HEK293T (cell line): ENCODE measurements at places on chromosomes 11 and 22.

- peak; percentile 50 for DNase-seq
Measured at GRCh38 chr11:36564376-36565030, 3.3 kb upstream of the RAG1 start.

GRCh38 chr11:117959438-117960149 is 26.6 kb upstream of the IL10RA start:
- no peak for DNase-seq

DNA sequence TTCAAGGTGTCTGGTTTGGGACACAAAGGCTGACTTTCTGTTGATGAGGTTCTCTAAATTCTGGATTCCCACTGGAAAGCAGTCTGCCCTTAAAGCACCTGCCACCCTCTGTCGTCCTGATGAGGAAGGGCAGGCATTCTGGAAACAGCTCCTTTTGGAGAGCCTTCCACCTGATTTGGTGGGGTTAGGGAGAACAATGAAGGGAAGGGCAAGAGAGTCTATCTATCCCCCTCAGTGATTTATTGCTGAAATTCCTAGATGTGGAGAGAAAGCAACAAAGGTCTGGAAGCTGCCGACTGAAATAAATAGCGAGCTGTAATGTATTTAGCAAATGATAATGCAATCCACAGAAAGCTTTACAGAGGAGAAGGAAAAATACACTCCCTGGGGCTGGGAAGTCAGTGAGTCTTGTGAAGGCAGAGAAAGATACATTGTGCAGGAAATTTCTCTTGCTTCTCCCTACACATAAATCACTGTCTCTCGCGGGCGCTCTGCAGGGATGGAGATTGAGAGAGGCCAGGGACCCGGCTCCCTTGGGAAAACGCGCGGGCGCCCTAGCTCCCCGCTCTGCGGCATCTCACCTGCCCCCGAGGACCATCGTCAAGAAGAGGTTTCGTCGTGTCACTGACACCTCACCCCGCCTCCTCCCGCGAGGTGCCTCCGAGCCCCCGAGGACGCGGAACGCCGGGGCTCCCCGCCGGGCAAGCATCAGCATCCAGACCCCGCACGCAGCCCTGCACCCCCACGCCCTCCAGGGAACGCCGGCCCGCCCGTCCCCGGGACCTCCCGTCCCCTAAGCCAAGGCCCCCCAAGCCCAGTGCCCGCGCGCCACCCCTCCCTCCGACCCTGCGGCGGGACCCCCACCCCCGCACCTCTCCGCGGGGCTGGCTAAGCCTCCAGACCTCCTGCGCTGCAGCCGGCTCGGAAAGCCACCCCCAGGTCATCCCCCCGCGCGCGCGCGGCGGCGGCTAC is 673 bp downstream of the CDON start:
- DNase-seq, result peak; percentile 65

DNA sequence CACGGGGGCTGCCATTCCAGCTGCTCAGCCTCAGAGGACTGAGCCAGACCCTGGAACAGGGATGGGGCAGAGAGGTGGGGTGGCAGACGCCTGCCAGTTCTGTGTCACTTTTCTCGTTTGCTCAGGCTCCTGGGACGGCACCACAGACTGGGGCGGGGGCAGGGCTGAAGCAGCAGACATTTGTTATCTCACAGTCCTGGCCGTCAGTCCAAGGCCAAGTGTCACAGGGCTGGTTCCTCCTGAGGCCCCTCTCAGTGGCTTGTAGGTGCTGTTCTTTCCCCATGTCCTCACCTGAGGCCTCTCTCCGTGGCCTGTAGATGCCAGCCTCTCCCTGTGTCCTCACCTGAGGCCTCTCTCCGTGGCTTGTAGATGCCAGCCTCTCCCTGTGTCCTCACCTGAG is 24.7 kb downstream of the TPCN2 start:
- DNase-seq, result no peak

GRCh38 chr22:49748514-49748913 is 79.2 kb downstream of the BRD1 start:
- no peak for DNase-seq

DNA sequence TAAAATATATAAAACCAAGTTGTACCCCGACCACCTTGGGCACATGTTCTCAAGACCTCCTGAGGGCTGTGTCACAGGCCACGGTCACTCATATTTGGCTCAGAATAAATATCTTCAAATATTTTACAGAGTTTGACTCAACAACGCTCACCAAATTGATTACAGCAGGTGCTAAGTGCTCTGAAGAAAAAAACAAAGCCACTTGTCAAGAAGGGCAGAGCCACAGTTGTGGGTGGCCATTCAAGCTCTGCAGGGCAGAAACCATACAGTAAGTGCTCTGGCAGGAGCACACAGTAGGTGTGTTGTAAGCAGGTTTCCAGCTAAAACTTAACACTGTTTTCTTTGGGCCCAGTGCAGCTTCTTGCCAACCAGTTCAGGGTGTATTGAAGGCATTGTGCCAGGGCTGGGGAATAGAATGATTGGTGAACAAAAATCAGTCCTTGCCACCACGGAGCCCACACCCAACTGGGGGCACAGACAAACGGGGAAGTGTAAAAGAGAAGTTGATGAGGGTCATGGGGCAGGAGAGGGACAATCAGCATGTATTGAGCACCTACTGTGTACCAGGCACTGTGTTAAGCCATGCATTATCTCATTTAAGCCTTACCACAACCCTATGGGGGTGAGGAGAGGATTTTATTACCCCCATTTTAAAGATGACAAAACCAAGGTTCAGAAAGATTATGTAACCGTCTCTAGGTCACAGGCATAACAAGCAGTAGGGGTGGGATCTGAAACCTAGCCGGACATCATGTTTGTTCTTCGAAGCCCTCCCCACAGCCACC is 18.2 kb downstream of the ARRB1 start:
- DNase-seq, result no peak

DNA sequence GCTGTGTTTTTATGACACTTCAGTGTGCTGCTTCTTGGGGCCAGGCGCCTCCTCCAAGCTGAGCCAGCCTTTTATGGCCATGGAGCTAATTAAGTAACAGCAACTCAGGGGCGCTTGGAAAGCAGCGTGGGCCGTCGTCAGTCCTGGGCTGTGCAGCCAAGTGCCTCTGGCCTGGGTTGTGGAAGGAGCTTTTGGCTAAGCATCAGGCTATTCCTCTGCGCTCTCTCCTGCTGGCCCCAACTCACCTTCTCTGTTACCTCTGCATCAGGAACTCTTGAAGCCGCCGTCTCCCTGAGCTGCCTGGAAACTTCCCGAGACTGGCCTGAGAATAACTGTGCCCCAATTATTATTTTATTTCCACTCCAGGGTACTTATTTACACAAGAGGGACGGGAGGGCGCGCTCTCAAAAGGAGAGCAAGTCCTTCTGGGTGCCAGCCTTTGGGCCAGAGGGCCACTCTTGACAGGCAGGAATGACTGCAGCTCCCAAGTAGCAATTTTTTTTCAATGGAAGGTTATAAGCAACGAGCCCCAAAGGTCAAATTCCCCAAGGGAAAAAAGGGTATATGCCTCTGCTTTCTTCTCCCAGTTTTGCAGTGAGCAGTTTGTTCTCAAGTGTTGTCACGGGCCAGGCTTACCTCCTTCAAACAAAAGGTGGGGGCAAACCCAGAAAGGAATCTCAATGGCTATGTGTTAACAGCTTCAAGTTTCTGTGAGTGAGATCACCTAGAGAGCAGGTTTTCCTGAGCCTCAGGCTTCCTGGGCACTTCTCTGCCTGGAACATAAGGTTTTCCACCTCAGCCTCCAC is 38.5 kb upstream of the NAV2 start:
- peak; percentile 44 for DNase-seq

- no peak for DNase-seq
Measured at GRCh38 chr22:35334004-35334403, 34.3 kb downstream of the TOM1 start.

DNA sequence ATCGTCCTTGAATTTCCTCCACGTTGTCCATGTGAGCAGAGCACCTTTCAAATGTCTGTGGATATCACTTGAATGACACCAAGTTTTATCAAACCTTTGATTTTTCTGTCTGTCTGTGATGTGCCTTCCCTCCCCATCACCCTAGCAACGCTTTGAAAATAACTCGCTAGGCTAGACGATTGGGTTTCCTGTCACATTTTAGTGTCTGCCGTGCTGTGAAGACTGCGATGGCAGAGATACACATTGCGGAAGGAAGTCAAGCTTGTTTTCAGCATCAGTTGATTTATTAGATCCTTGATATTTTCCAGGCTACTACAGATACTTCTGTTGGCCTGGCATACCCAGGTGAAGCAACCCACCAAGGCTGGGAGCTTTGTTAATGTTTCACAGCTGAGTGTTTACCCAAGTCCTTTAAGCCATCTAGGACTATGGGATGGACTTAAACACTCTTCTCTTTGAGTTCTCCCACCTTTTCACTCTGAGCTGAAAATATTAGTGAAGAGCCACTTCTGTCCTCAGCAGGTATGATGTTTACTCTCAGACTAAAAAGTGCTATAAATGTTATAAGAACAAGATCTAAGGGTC is 93.6 kb upstream of the CD44 start:
- no peak for DNase-seq

DNA sequence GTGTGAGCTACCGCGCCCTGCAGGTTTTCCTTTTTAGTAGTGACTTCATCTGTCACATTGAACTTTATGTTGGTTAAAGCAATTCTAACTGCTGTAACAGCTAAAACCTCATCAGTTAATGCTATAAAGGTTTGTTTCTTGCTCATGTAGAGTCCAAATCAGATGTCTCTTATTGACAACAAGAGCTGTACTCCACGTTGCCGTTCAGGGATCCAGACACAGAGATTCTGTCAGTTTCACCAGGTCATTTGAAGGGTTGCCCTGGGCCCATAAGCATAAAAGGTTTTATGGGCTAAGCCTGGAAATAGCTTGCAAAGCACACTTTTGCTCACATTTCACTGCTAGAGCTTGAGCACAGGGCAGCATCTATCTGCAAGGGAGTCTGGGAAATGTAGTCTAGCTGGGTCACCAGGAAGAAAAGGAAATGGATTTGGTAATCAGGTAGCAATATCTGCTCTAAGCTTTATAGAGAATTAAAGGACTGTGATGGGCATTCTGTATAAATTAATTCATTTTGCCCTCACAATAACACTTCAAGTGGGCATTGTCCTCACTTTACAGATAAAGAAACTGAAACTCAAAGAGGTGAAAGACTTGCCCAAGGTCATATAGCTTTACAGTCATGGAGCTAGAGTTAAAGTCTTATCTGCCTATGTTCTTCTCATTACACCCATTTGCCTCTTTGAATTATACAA is 25.2 kb upstream of the PTPRJ start:
- DNase-seq, result no peak

DNA sequence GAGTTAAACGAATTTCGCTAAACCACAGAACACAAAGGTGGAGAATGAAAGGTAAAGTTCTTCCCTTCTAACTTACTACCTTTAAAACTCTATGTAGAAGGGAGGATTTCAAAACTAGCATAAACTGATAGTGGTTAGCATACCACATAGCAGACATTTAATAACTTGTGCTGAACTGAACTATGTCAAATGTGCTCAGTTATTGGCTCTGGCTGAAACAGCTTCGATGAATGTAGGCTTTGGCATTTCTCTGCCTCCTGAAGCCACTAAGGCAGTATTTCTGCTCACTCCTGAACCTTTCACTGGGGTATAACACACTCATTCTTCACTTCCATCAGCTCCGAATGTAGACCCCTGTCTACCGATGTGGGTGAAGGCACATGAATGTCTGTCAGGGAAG is 1188.1 kb downstream of the LRRC4C start:
- DNase-seq, result no peak

DNA sequence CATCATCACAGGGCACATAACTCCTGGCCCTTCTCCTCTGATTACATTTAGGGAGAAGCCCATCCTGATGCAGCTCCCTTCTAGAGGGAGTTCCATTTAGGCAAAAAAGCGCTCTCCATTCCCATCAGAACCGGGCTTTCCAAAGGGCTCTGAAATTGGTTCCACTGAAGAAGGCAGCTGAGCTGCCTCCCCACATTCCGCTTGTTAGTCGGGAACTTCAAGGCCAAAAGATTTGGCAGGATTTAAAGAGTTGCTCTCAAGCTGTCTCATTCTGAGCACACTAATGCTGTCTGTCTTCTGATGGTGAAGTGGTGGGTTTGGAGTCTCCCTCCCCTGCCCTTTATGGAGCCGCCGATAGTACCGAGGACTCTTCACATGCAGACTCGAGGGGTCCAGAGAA is 26.6 kb upstream of the CABP7 start:
- no peak for DNase-seq

GRCh38 chr22:48795664-48796063 is 1032.0 kb downstream of the BRD1 start:
- DNase-seq, result no peak

DNA sequence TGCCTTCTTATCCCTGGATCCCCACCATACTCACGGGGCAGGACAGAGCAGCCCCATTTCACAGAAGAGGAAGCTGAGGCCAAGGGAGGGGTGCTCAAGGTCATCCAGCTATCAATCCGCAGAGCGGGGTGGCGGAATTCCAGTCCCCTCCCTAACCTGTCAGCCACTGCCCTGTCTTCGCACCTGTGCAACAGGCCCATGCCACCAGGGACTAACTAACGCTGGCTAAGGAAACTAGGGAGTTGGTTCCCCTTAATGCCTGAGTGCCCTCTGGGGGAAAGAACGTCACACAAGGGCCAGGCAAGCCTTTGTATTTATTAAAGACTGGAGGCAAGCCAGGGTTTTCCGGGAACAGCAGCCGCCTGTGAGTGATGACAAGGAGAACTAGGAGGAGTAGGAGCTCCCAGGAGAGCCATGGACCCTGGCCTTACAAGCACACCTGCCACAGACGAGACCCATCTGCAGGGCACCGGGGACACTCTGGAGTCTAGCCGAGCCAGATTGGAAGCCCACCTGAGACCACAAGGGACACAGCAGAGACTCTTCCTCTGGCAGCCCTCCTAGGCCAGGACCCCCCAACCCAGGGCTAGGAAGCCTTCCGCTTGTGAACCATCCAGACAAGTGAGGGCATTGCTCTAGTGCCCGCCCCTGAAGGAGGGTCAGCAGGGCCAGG is 64.4 kb downstream of the MYH9 start:
- DNase-seq, result no peak

DNA sequence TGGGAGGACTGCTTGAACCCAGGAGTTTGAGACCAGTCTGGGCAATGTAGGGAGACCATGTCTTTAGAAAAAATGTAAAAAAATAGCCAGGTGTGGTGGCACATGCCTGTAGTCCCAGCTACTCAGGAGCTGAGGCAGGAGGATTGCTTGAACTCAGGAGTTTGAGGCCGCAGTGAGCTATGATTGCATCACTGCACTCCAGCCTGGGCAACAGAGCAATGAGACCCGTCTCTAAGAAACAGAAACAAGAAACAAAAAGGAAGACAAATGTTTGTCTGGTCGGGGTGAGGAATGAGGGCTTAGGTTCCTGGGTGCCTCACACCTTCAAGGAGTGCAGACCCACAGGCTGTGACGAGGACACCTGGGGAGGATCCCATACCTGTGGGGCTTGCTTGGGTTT is 191.9 kb downstream of the CEP164 start:
- no peak for DNase-seq

- DNase-seq, result peak; percentile 36
Measured at GRCh38 chr11:120912504-120912903, 111.4 kb upstream of the TBCEL start.

GRCh38 chr22:30667107-30667493 is 575 bp downstream of the DUSP18 start:
- no peak for DNase-seq

GRCh38 chr11:123161376-123162030 is 33.5 kb downstream of the CLMP start:
- DNase-seq, result no peak

GRCh38 chr11:15613789-15614188 is 499.1 kb downstream of the INSC start:
- DNase-seq, result no peak

GRCh38 chr22:25780673-25781072 is 38.7 kb downstream of the MYO18B start:
- DNase-seq, result no peak

GRCh38 chr22:38735465-38736256 is 20.1 kb downstream of the SUN2 start:
- DNase-seq, result no peak

GRCh38 chr11:46381048-46381818 is at the start of gene MDK:
MDK (plus strand) TSS chr11:46381669; CDS start chr11:46382058, 389 bp downstream.
- DNase-seq, result peak; percentile 64
